ENCODE measurements at places on chromosomes 1 and 21. TPM values are rescaled to one million over a fixed set of nuclear protein-coding genes. Genes with fewer than 3 reads are reported as not detected.

RGS16 gene
- total RNA-seq, result 2.9 TPM

DNA sequence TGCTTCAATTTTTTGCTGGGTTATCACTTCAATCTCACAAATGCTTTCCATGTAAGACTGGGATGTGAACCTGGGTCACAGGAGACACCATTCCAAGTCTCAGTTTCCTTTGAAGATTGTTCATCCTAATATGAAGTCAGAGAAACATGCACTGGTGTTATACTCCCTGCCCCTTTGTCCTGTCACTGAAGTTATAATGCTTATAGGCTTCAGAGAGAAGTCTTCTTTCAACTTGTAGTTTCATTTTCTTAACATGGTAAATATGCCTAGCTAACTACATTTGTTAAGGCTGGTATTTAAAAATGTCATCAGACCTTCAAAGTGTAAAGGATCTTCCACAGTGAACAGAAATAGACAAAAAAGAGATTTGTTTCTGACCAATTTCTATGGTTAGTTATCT lies 1195.9 kb downstream of the MRPL39 start:
- DNase-seq, result no peak

- no peak for DNase-seq
Measured at GRCh38 chr1:22953057-22953739, 19.5 kb downstream of the LACTBL1 start.

GRCh38 chr21:32807717-32808380 lies 36.3 kb upstream of the PAXBP1 start:
- DNase-seq, result no peak

GRCh38 chr21:43300496-43301408 lies 126.2 kb downstream of the SIK1 start:
- DNase-seq, result no peak

DNA sequence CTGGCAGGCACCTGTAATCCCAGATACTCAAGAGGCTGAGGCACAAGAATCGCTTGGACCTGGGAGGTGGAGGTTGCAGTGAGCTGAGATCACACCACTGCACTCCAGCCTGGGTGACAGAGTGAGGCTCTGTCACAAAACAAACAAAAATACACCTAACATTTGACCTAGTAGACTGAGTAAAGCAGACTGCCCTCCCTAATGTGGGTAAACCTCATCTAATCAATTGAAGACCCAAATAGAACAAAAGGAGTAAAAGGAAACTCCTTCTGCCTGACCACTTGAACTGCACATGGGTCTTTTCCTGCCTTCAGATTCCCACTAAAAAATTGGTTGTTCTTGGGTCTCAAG lies 19.0 kb upstream of the RBM15 start:
- DNase-seq, result no peak
